DMS53 (cell line): ENCODE measurements at places on chromosomes 11 and 22.
A peak's percentile ranks its signal among the peaks of the same experiment; 100 is the strongest.

GRCh38 chr11:125372911-125373310, 123.2 kb downstream of the FEZ1 start:
- no peak for DNase-seq

DNA sequence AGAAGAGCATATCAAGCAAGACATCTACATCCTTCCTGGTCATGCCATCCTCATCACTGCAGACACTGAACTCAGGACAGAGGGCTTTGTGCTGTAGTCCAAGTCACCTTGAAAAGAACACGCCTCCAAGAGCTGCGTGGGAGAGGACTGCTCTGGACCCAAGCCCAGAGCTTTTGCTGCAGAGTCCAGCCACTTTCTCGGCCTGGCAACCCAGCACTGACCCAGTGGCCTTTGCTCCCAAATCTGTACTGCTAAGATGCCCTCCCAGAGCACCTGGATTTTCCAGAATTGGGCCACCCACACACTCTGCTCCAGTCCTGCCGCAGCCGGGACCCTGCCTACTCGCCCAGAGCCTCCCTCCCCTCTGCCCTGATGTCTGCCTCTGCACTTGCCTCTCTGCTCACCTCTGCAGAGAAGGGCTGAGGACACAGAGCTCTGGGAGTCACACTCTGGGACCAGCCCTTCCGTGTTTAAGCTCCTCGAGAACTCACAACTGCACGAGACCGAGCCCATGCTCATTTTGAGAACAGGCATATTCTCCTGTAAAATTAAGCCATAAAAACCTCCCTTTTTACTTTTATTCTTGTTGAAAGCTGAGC, 83.8 kb upstream of the CSNK2A3 start:
- DNase-seq = no peak

- DNase-seq = no peak
Observed at GRCh38 chr22:29148036-29148435, 57.7 kb upstream of the EMID1 start.

DNA sequence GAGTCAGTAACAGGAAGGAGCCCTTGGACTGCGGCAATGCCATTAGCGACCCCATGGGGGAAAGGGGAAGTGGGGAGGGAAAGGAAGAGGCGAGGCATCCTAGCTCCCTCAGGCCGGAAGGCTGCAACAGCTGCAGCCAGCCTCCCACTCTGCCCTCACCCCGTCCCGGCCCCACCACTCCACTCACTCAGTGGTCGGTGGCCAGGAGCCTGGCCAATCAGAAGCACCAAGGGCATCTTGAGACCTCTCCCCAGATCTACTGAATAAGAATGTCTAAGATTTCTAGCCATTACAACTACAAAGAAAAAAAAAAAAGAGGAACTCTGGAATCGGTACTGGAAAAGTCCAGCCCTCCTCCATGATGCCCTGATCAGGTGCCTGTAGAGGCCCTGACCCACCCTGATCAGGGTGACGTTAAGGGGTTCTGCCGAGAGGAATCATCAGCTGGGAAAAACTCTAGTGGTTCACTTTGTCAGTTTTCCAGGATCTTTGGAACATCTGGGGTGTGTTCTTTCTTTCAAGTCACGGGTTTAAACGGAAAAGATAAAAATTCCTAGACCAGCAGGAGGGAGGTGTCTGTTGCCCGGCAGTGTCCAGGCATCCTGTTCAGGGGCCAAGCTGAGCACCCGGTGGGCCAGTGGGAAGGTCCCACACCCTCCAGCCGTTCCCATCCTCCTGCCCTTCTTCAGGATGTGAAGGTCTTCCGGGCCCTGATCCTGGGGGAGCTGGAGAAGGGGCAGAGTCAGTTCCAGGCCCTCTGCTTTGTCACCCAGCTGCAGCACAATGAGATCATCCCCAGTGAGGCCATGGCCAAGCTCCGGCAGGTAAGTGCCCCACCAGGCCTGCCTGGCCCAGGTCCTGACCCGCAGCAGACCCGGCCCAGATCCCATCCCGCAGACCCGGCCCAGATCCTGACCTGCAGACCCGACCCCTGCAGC, 14.4 kb downstream of the OAF start:
- DNase-seq = no peak

DNA sequence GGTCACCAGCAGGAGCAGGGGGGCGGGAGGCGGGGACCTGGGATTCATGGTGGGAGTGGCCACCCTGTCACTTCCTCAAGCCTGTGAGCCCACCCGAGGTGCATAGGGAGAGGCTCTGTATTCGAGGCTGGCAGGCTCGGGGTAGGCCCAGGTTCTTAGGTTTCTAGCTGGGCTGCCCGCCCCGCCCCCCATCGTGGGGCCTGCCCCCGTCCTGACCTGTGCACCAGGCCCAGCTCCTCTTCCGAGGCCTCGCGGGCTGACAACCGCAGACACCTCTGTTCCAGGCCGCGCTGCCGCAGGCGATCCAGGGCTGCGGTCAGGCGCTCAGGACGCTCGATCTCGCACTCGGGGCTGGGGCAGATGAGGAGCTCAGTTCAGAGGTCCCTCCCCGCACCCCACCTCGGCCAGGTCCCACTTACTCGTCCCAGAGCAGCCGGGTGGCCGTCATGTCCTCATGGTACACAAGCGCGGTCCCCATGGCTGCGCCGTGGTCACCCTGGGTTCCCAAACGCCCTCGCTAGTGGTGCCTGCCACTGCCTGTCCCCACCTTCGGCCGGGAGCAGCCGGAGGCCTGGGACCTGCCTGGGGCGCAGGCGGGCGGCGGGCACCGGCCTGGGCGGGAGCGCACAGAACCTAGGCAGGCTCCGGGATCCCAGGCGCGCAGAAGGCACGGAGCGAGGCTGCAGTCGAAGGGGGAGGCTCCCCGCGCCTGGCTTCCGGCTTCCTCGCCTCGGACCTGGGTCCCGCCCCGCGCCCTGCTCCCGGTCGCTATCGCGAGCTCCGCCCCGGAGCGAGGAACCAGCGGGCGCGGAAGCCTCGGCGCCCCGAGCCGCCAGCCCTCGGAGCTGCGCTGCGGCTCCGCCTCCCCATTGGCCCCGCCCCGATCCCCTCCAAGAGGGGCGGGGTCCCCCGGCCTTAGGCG, at the start of gene HDAC10:
Gene HDAC10, minus strand, starts transcription at position 711 of the 922 bp plus-strand sequence. Its CDS starts 233 bp downstream, at position 478.
- DNase-seq = peak; percentile 93

- DNase-seq = peak; percentile 95
Observed at GRCh38 chr22:43447380-43447779, 35.6 kb downstream of the MPPED1 start.

- peak; percentile 40 for DNase-seq
Observed at GRCh38 chr11:33734441-33735270, 1.6 kb downstream of the CD59 start.

DNA sequence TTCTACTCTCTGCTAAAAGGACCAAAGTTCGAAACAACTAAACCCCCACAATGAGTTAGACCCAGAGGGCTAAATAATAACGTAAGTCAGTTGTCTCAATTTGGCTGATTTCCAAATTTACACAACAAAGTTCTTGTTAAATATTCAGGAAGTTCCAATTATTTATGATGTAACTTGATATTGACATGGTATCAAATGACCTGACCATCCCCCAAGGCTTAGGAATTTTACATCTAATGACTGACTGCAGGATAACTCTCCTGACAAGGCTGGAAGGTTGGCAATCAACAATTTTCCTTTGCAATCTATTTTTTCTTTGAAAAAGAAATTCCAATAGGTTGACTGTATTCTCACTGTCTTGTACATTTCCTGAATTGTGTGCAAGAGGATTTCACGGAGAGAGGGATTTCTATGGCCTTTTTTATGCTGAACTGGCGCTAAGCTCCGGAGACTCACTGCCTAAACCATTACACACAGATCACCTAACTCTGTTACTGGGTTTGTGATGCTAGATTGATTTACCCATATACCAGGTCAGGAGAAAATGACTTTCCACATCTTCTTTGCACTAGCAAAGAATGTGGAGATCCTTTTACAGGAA, 9.6 kb upstream of the CDON start:
- peak; percentile 78 for DNase-seq

- DNase-seq = no peak
Observed at GRCh38 chr11:34145073-34145472, 39.6 kb downstream of the NAT10 start.

GRCh38 chr11:46377290-46377689, 4.2 kb upstream of the MDK start:
- no peak for DNase-seq

GRCh38 chr11:63999349-64000025, 13.2 kb downstream of the OTUB1 start:
- DNase-seq = no peak

- peak; percentile 54 for DNase-seq
Observed at GRCh38 chr11:936199-936598, 10.5 kb downstream of the AP2A2 start.

GRCh38 chr22:49439373-49439772, 388.3 kb downstream of the BRD1 start:
- DNase-seq = no peak

GRCh38 chr22:31378123-31378522, 21.3 kb upstream of the DRG1 start:
- DNase-seq = no peak

GRCh38 chr11:132595711-132596134, 936.6 kb downstream of the OPCML start:
- no peak for DNase-seq

DNA sequence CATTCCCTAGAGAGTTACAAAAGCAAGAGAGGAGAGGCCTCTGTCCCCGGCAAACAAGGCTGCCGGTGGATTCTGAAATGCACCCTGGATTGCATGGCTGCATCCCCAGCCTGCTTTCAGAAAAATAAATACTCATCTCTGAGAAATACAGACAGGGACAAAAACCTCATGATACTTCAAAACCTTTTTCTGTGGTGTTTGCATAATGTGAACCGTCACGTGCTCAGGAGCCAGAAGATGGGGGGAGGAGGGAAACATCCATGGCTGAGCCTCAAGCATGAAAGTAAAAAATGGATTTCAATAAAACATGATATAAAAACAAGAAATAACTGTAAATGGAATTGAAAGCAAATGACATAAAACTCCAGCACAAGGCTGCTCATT, 198.5 kb upstream of the NCAM1 start:
- no peak for DNase-seq

- no peak for DNase-seq
Observed at GRCh38 chr11:87239001-87239400, 201.3 kb downstream of the TMEM135 start.

GRCh38 chr11:132472411-132473172, 1059.7 kb downstream of the OPCML start:
- DNase-seq = no peak

- DNase-seq = no peak
Observed at GRCh38 chr11:33539751-33540150, 160.9 kb downstream of the C11orf91 start.

GRCh38 chr11:8243458-8243857, 20.2 kb downstream of the LMO1 start:
- no peak for DNase-seq

DNA sequence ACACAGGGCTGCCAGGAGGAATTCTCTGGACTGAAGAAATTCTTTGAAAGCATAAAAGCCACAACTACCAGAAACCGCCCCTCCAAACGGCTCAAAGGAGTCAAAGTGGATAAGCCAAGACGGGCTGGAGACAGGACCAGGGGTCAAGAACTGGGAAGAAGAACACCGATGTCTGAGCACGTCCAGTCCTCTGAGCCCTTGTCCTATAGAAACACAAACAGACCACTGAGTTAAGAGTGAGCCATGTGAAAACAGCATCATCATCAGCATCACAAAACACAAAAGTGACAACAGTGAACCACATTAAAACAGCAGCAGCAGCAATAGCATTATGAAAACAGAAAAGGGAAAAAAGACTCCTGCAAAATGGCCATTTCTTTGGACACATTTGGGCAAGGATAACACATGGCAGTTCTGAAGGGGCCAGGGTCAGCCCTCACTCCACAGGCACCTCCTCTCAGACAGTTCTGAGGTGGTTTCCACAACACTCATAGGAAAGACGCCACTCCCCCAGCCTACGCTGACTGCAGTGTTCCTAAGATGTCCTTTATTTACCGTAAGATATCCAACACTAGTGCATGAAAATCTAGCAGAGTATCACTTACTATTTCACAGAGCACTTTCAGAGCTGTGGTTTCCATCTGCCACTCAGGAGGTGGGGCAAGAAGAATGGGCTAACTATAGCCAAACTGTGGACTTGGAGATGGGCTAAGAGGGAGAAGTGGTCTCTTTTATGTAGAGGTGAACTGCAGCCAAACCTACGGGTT, 28.6 kb upstream of the YPEL1 start:
- no peak for DNase-seq
